ENCODE measurements at places on chromosomes 3 and 15.

- DNase-seq: peak; percentile 20
Measured at GRCh38 chr3:158430448-158430847, 140.5 kb upstream of the MLF1 start.

- DNase-seq: no peak
Measured at GRCh38 chr15:94174399-94174802, 57.0 kb upstream of the MCTP2 start.

DNA sequence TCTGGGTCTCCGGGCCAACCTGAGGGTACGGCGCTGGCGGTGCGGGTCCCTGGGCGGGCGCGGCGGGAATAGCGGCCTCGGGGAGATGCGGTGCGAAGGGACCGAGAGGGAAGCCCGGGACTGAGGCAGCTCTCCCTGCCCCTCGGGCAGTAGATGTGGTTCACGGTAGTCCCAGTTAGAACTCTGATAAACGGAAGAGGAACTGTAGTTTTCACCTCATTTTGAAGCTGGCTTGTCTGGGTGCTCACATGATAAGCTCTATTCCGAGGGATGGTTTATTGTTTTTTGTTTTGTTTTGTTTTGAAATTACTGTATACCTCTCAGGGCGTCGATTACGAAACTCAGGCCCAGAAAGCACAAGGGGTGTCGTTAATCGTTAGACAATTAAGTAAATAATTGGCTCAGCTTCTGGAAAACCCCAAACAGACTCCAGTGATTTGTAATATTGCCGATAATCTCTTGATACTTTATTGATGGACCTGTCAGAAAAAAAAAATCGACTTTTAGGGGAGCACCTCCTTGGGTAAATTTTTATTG is 413 bp downstream of the NUSAP1 start:
- DNase-seq: peak; percentile 88

GRCh38 chr3:52222319-52223221 is 2.9 kb downstream of the TLR9 start:
- no peak for DNase-seq

DNA sequence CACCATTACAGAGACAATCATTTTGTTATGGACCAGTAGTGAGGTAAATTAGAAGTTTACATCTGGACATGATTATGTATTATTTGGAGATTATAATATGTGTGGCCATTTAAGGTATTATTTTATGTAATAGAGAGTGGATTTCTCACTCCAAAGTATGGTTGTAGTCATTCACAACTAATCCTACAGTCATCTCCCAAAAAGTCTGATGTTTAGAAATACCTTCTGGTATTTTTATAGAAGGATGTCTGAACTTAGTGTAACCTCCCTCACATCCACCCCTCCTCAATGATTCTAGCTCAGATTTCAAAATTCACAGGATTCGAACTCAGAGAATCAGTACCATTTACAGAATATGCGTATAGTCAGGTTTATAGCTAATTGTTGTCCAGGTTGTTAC is 346.6 kb upstream of the MEIS2 start:
- no peak for DNase-seq

DNA sequence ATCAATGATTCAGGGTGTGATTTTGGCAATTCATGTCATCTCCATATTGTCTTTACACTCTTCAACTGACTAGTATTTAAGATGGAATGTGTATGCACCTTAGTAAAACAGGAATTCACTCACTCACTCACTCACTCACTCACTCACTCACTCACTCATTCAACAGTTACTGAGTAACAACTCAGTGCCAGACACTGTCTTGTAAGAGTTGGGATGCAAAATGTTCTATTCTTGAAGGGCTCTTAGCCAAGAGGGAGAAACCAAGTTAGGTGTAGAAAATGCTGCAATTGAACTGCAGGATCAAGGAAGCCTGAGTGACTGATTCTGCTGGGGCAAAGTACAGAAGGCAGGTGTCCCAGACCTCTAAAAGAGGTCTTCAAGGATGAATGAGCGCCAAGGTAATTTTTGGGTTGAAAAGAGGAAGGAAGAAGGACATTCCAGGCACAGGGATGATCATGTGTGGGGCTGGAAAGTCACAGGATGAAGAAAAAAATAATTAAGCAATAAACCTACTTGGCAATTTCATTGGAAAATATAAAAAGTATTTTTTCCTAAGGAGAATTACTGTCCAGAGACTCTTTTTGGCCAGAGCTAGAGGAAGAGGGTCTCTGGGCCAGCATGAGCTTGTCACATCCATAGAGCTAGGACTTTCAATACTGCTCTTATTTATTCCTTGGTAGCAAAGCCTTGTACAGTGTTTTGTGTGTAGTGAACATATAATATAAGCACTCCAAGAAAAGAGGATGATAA is 58.9 kb upstream of the ETV5 start:
- DNase-seq: no peak

GRCh38 chr3:60010781-60011180 is 961.0 kb upstream of the CFAP20DC start:
- DNase-seq: no peak

GRCh38 chr3:116030131-116030850 is 407.0 kb downstream of the GAP43 start:
- peak; percentile 59 for DNase-seq

DNA sequence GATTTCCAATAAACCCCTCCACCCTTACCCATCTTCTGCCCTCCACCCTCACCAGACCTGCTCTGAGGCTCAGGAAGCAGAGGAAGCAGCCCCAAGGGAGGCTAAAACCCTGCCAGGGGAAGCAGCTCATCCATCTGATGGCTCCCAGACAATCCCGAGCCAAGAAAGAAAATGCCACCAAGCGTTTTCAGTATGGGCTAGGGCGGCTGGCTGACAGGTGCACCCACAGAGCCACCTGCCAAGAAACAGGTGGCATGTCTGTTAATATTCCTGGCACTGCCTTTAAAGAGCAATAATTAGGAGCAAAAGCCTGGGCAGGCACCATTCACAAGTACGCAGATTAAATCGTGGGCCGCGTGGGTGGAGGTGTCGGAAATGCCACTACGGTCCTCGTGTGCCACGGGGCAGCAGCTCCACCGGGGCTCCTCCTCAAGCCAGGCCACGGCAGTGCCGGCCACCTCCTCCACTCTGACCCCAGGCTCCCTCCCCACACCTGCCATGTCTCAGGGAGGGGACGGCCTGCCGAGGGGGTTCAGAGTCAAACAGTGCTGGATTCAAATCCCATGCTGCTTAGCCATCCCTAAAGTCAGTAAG is 23.9 kb upstream of the GRIP2 start:
- DNase-seq: peak; percentile 71

DNA sequence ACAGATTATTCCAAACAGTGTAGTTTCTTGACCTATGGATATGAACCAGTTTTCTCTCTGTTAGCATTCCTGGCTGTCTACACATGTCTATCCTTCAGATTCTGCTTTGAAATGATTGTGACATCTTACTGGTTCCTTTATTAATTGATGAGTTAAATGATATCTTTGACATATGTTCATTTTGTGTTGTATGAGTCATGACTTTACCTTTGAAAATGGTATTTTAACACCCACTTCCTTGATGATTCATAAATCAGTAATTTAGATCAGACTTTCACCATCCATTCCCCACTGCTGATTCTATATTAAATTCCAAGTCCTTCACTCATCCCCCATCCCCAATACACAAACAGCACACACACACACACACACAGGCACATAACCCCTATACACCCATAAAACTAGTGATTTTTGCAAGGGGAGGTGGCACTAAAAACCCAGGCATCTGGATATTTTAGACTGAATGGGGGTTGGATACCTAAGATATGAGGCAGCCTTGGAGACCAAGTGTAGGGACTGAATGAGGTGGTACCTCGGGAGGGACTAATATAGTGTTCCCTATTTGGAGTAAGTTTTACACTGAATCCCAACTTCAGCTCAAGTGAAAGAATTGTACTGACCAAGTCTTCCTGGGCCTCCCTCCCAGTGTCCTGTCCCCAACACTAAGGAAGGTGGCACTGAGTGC is 9.7 kb downstream of the CCK start:
- DNase-seq: no peak

DNA sequence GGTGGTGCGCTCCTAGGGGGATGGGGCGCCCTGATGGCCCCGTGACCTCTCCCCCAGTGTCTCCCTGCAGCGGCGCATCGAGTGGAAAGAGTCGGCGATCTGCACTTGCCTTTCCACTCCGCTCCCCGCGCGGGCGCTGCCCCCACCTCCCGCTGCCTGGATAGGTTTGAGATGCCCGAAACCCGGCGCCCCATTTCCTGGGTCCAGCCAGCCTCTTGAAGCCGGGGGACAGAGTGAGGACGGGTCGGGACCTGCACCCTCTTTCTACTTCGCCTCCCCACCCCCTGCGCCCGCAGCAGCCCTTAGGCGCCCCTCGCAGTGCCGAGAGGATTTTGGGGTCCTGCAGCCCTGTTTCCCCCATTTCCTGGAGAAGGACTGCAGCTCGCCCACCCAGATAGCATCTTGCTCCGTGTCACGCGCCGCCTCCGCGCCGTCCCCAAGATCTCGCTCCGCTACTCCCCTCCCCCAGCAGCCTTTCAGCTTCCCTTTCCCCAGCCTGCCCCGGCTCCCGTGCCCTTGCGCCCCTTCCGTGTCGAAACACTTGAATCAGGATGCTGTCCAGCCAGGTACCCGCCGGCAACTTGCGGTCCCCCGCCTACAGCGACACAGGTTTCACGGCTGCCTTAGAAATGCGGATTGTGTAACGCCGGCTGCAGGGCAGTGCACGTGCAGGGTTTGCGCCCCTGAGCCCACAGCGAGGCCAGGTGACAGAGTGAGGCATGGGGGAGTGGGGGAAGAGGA is 519 bp downstream of the ABHD6 start:
- DNase-seq: peak; percentile 58

- DNase-seq: peak; percentile 2
Measured at GRCh38 chr3:157588386-157589060, 85.3 kb upstream of the VEPH1 start.

- no peak for DNase-seq
Measured at GRCh38 chr3:16211176-16211904, 36.9 kb downstream of the GALNT15 start.

- peak; percentile 26 for DNase-seq
Measured at GRCh38 chr15:85381850-85382751, 1.7 kb downstream of the AKAP13 start.

- no peak for DNase-seq
Measured at GRCh38 chr15:44727485-44728231, 8.7 kb upstream of the TRIM69 start.

- peak; percentile 59 for DNase-seq
Measured at GRCh38 chr3:168647582-168647981, 551.9 kb upstream of the GOLIM4 start.

DNA sequence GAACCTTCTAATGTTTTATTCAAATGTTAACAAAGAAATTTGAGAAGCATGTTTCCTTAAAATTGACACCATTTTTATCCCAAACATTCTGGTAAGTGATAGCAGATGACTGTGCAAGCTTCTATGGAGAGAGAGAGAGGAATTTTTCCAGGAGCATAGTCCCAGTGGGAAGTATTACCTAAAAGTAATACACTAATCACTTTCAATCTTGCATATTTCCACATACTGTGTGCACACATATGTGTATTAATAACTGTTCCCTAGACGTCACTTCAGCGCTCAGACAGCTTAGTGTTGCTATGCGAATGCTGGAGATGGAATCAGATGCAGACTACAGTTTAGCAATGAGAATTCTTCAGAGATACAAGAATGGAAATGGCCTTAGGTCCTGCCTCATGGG is 424.3 kb upstream of the TPRG1 start:
- no peak for DNase-seq

DNA sequence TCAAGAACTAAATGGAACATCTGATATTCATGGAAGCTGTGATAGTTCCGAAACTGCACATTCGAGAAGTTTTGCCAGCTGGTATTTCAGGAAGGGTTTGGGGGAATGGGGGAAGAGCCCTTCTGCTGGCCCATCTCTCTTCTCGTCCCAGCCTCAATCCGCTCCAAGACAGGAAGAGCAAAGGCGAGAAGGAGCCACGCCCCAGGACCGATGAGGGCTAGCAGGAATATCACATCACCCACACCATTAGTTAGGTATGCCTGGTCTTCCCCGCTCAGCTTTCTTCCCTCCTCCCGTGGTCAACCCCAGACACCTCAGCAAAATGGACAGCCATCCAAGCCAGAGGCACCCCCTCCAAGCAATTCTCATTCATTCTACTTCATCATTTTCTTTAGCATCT is 14.9 kb upstream of the PCSK6 start:
- no peak for DNase-seq

- no peak for DNase-seq
Measured at GRCh38 chr15:31476866-31477265, 150.2 kb downstream of the KLF13 start.

- no peak for DNase-seq
Measured at GRCh38 chr3:184894051-184894450, 82.1 kb downstream of the VPS8 start.

- no peak for DNase-seq
Measured at GRCh38 chr3:174335910-174336309, 523.2 kb upstream of the NAALADL2 start.

DNA sequence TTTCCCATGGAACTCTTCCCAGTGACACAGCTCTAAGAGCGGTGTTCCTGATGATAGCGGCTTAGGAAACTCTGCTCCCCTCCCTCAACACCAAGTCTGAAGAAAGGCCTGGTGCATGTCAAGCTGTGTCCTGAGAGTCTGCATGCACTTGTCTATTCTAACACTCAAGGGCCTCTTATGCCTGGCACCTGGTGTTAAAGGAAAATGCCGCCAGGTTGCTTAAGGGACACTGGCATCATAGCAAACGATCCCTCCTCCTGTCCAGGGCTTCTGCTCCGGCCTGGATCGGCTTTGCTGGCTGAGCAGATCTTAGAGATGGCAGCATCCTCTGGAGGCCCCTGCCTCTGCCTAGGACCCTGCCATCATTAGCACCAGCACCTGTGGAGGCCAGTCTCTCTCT is 121.7 kb downstream of the MEGF11 start:
- DNase-seq: peak; percentile 57

GRCh38 chr3:49158792-49159191 is 7.3 kb downstream of the CCDC71 start:
- DNase-seq: no peak

- DNase-seq: no peak
Measured at GRCh38 chr3:24141548-24141947, 196.5 kb downstream of the NR1D2 start.

DNA sequence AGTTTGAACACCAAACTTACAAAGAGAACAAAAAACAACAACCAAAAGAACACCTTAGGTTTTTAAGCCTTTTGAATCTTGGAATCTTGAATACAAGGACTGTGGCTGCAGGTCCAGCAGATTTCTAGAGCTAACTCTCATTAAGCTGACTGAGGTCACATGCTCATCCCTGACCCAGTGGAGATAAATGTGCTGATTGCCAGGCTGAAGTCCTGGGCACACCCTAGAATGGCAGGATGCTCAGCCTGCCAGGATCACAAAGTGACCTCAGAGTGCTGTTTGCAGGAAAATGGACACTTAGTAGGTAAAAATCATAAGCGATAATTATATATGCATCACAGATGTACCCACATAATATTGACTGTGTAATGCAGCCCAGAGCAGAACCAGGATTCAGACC is 245.3 kb upstream of the NR2E3 start:
- DNase-seq: no peak

GRCh38 chr3:63863150-63864007 is at the start of the genes ATXN7 and THOC7:
TSS of gene ATXN7 (plus strand) at chr3:63863867. CDS start at chr3:63912599, 48,732 bp downstream.
TSS of gene THOC7 (minus strand) at chr3:63863805. CDS start at chr3:63863790, 15 bp downstream.
- DNase-seq: peak; percentile 69
